ENCODE measurements at places on chromosomes 7 and 10.

GRCh38 chr7:2163600-2164555 is 68.9 kb downstream of the MAD1L1 start:
- no peak for DNase-seq

- no peak for DNase-seq
Measured at GRCh38 chr7:143492043-143492471, 14.4 kb downstream of the TAS2R41 start.

DNA sequence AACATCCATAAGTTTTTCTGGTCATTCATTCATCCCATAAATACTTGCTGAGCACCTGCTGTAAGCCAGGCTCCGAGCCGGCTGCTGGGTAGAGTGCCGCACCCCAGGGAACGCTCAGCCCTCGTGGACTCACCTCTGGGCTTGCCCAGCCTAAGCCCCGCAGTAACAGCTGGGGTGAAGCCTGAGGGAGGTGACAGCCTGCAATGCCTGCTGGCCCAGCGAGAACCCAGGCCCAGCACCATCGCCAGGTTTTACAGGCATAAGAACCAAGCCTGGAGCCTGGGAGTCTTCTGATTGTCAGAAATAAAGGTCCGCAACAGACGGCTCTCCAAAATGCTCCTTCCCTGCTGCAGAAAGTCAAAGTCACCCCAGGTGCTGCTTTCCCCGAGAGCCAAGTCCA is 205.4 kb downstream of the ZMYND11 start:
- DNase-seq: no peak

DNA sequence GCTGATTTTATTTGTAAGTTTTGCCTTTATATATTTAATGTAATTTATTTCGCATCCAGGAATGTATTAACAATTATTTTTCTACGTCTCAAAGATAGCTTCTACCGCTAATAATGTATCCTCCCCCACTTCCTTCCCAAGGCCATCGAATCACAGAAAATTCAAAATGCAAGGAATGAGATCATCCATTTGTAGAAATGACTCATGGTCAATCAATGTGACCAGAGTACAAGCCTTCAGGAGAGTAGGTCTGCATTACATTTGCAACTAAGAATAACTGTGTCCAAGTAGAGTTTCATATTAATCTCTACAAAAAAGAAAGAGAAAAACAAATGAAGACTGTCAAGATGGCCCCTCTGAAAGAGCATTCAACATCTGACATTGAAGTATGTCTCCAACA is 205.9 kb upstream of the PHF14 start:
- DNase-seq: no peak
